Thyroid gland (tissue), 4 donors: ENCODE measurements at places on chromosomes 4 and X. TPM values are rescaled to one million over a fixed set of nuclear protein-coding genes. Genes with fewer than 3 reads are reported as not detected.

The EMCN gene
- total RNA-seq = 57.7 TPM

The ATOH1 gene
- not detected for total RNA-seq

The MAGEB17 gene
- 0.33 TPM for total RNA-seq

The XAGE2 gene
- total RNA-seq = not detected

The NPY2R gene
- not detected for total RNA-seq

The CLDN2 gene
- 0.34 TPM for total RNA-seq

The SPANXD gene
- not detected for total RNA-seq

The ARAP2 gene
- total RNA-seq = 109 TPM

The SASH3 gene
- 1.8 TPM for total RNA-seq

The PNMA6A gene
- total RNA-seq = 2.3 TPM

The ADGRL3 gene
- total RNA-seq = 4.6 TPM

The TCEAL9 gene
- total RNA-seq = 140 TPM

The AFM gene
- not detected for total RNA-seq

GRCh38 chrX:48504261-48504660 is 4.5 kb upstream of the PORCN start:
- DNase-seq = peak; percentile 22

DNA sequence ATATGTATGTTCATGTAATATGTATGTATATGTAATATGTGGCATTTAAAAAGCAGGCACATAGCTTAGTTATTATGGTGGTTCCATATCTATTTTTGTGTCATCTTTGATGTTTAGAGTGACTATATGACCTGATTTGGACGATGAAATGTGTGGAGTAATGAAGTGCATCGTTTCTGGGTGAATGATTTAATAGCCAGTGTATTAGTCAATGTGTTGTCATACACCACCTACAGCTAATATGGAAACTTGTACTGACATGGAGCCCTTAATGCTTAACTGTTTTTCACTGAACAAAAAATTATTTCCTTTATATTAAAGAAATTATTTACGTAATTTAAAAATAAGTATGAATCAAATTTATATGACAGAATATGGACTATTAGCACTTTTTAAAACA is 292.3 kb upstream of the FSTL5 start:
- DNase-seq = no peak

- DNase-seq = no peak
These were observed 41.6 kb downstream of the NDNF start for GRCh38 chr4:121030711-121031110.

- DNase-seq = no peak
These were observed 188.3 kb downstream of the RAPGEF2 start for GRCh38 chr4:159291176-159291575.

DNA sequence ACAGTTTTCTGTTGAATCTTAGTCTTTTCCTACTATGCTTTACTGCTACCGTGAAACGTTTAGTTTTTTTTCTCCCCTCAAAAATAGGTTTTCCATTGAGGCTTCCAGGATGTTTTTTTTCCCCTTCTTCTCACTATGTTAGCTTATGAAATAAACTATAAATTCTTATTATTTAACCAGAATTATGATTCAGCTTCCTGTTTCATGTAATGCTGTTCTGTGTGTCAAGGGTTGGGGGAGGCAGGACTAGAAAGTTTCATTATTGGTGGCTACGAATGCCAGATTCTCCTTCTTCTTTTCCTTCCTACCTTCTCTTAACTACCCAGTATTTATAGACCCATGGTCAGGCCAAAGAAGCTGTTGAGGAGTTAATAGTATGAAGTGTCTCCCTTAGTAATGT is 11.8 kb downstream of the CLCN5 start:
- DNase-seq = no peak

GRCh38 chr4:74632634-74633033 is 161.7 kb downstream of the BTC start:
- DNase-seq = no peak

- no peak for DNase-seq
These were observed 58.6 kb downstream of the AREG start for GRCh38 chr4:74503580-74503979.

DNA sequence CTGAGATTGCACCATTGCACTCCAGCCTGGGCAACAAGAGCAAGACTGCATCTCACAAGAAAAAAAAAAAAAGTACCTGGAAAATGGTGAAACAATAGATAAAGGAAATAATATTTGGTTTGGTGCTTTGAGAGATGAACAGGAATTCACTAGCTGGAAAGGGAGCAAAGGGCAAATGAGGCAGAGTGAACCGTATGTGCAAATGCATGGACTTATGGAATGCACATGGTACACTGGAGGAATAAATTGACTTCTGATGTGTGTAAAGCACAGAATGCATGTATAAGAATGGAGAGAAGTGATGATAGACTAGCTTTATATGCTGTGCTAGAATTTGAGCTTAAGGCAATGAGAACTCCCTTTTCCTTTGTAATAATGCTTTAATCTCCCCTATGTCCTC is 413.3 kb downstream of the SPRY1 start:
- no peak for DNase-seq

GRCh38 chr4:115360431-115360830 is 247.0 kb upstream of the NDST4 start:
- no peak for DNase-seq

DNA sequence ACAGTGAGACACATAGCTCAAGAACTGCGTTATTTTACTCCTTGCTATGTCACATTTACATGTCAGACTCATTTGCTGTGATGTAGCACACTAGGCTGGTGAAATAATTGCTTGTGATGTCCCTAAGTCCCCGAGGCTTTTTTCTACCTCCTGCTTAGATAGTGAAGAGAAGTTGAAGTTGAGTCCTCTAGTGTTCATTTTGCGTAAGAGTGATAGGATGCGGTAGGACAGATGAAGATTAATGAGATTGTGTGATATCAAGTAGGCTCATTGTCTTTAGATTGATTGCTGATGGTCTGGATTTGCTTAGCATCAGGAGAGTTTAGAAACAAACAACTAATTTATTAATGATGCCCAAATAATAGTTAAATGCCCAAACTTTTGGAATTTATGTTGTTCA is 173.6 kb upstream of the NUDT6 start:
- no peak for DNase-seq

DNA sequence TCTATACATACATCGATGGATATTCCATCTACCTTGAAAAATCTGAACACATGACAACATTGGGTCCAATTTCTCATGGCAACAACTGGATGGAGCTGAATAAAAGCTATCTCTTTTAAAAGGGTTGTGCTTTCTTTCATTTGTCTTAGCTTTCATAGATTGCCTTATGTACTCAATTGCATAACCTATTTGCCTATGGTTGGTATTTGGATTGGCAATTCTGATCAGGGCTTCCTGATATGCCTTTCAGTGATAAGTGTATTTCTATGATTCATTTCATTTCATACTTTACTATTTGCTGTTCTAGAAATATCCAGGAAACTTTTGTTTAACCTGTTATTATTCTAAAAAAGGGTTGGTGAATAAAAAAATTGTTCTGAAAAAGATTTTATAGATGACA is 509.9 kb downstream of the GRXCR1 start:
- no peak for DNase-seq

DNA sequence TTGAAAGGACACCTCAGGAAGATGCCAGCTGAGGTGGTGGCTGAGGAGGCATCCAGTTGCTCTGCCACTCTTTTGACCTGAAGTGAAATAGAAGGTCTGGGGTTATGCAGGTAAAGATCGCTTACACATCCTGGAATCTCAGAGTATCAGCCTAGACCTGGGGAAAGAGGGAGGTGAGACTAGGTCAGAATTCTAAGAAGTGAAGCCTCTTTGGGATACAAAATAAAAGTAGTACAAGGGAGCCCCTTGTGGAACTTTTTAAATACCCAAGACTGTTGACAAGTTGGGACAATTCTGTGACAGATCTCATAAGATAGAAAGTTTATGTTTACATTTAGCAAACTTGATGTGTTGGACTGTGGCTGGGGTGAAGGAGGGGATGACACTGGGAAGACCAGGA is 263.1 kb downstream of the SPRY1 start:
- DNase-seq = no peak

DNA sequence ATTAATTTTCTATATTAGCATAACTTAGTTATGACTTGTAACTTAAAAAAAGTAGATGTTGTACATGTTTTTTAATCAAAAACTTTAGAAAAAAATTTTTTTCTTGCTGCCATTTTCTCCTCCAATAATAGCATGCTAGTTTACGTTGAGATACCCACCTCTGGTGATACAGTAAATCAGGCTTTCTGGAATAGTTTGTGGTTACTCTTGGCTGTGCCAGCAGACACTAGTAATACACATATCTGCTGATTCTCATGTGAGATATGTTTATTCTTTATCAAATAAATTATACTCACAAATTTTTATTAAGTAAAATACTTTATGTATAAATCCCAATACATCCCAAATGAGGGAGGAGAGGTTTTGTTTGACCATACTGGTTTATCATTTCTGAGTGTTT is 117.3 kb downstream of the KLHL8 start:
- DNase-seq = no peak

DNA sequence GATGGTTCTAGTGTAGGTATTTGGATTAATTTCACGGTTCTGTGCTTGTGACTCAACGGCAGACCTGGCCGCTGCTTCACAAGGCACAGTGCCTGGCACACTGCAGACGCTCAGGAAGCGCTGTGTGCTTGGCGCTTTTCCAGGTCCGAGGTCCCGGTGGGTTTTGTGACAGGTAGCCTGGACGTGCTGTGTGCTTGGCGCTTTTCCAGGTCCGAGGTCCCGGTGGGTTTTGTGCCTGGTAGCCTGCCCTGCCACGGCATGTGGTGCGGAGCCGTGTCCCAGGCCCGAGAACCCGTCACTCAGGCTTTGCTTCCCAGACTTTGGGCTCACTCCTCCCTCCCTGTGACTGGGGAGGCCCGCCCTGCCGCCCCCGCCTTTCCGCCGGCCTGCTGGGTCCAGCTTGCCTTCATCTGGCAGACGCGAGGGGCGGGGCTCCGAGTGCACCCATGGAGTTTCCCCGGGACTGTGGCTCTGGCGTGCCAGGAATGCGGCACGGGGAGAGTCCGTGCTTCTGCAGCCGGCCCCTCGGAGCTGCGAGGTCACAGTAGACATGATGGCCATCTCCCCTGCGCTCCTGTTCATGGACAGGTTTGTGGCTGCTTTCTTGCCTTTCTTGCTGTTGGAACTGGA is 44.2 kb downstream of the TBC1D14 start:
- DNase-seq = peak; percentile 66

- DNase-seq = no peak
These were observed 192.4 kb upstream of the RPL34 start for GRCh38 chr4:108427946-108428485.

- DNase-seq = no peak
These were observed 281.1 kb upstream of the ARX start for GRCh38 chrX:25296850-25297249.

GRCh38 chrX:40644821-40645358 is 2.5 kb downstream of the CXorf38 start:
- DNase-seq = peak; percentile 44

DNA sequence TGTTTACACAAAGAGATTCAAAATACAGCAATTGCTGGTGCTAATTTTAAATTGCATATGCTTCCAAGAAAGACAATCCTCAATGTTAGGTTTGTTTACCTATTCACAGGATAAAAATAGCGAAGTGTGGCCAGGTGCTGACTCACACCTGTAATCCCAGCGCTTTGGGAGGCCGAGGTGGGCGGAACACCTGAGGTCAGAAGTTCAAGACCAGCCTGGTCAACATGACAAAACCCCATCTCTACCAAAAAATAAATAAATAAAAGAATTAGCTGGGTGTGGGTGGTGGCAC is 77.7 kb downstream of the OPHN1 start:
- DNase-seq = no peak

- DNase-seq = no peak
These were observed 10.1 kb downstream of the REELD1 start for GRCh38 chr4:146224326-146224966.

DNA sequence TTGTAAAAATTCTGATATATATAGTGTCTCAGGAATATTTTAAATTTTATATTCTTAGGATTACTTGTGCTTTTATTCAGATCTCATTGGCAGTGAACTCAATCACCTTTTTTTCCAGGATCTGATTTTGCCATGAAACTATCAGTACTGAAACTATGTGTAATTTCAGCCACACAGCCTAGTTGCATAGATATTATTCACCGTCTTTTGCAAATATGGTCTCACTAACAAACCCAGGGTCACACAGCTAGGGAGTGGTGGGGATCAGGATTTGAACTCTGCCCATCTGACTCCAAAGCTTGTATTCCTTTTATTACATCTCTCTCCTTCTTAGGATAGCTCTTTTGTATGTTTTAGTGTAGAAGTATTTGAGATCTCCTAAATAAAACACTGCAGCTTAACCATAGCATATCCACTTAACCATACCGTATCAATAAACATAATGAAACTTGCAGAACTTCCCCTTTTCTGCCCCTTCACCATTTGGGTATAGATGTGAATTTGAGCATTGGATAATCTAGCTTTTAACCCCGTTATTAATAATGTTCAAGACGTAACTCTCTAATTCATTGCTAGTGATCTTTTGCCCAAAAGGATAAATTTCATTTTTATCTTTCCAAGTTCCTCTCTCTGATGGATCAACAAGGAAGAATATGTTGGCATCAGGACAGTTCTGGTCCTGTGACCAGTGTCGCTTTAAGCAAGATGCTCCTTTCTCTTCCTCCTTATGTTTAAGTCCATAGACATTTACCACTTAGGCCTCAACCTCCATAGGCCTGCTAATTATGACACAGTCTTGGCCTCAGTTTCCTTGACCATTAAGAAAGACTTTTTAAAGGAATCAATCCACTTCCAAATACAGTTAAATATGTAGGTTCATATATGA is 74.6 kb downstream of the RAPGEF2 start:
- DNase-seq = no peak

DNA sequence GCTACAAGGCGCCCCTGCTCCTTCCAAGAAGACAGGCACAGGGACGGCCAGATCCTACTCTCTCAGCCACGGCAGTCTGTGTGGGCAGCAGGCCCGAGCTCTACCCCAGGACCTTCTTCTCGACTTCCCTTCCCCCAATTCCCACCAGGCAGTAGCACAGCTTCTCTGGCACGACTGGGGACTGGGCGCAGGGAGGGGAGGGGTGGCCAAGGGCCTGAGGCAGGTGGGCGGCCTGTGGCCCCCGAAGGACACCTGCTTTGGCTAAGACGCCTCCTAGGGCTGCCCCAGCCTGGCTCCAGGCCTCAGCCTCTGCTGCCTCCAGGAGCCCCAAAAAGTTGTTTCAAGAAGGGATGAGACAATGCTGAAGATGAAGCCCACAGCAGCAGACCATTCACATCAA is 24.2 kb upstream of the IRF2 start:
- DNase-seq = no peak

- DNase-seq = no peak
These were observed 917.7 kb upstream of the INTU start for GRCh38 chr4:126715067-126715466.

- DNase-seq = no peak
These were observed 83.5 kb upstream of the SPRY1 start for GRCh38 chr4:123312951-123313592.

GRCh38 chr4:38529189-38530115 is 134.5 kb upstream of the KLF3 start:
- peak; percentile 19 for DNase-seq
